ENCODE measurements at places on chromosomes 6 and 20. TPM values are rescaled to one million over a fixed set of nuclear protein-coding genes. Genes with fewer than 3 reads are reported as not detected.

The CAPN11 gene
- polyA plus RNA-seq = not detected

The FNDC11 gene
- polyA plus RNA-seq = 2.5 TPM

The KIAA0408 gene
- polyA plus RNA-seq = 0.76 TPM

The LST1 gene
- 20.5 TPM for polyA plus RNA-seq

The GJA1 gene
- polyA plus RNA-seq = not detected

The NKAIN2 gene
- polyA plus RNA-seq = not detected

The BPIFA1 gene
- polyA plus RNA-seq = not detected
